ENCODE measurements at places on chromosomes 13 and 19.

GRCh38 chr19:44552324-44552723, 22.8 kb upstream of the CEACAM20 start:
- no peak for DNase-seq

DNA sequence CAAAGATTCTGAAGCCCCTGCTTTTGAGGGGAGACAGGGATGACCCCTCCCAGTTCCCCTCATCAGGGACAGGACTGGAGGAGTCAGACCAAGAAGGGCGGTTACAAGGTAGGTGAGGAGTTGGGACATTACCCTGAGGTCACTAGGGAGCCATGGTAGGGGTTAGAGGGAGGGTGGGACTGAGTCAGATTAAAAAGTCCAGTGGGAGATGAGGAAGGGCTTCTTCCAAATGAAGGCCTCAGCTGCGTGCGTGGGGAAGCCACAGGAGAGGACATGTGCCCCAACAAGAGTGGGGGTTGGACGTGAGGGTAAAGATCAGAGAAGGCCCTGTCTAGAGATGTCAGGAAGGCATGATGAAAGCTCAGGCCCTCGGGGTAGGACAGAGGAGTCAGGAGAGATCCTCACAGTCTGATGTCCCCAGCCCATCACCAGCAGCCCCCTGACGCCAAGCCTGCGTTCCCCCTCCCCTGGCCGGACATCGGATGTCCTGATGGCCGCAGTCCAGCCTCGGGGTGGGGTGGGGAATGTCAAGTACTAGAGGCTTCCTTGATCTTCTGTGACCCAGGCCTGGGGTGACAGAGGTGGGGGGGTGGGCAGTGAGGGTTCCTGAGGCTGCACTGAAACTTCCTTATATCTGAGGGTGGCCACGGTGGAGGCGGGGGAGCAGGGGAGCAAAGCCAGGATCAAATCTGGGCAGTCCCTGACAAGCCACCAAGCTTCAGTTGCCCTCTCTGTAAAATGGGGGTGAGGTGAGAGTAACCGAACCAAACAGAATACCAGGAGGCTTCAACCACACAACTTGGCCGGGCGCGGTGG, 6.5 kb upstream of the MFSD12 start:
- no peak for DNase-seq

GRCh38 chr19:35787227-35787799, 11.9 kb downstream of the ARHGAP33 start:
- DNase-seq: no peak

DNA sequence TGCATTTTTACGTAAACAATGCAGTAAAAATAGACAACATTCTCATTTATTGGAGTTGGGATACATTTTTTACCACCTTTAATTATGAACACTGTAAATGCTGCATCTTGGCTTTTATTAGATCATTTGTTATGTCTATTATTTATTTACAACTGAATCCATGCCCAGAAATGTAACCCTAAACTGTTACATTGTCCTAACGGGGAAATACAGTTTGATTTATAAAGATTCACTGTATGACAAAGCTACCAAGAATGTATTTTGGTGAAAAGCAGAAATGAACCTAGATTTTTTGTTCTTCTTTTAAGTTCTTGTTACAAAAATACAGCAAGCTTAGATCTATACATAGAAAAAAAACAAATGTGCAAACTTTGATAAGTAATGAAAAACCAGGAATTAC, 1.1 kb downstream of the METTL21C start:
- DNase-seq: no peak

DNA sequence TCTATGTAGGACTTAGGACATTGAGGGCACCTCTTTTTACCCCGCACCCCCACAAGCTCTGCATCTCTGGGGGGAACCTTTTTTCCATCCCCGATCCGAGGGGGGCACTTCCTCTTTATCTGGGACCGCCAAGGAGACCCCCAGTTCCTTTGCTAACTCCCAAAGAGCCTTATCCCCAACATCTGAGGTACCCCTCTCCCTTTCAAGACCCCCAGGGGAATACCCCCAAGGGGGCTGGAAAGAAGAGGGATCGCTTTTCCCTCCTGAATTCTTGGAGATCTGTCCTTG, 1.1 kb downstream of the TNFSF9 start:
- no peak for DNase-seq

DNA sequence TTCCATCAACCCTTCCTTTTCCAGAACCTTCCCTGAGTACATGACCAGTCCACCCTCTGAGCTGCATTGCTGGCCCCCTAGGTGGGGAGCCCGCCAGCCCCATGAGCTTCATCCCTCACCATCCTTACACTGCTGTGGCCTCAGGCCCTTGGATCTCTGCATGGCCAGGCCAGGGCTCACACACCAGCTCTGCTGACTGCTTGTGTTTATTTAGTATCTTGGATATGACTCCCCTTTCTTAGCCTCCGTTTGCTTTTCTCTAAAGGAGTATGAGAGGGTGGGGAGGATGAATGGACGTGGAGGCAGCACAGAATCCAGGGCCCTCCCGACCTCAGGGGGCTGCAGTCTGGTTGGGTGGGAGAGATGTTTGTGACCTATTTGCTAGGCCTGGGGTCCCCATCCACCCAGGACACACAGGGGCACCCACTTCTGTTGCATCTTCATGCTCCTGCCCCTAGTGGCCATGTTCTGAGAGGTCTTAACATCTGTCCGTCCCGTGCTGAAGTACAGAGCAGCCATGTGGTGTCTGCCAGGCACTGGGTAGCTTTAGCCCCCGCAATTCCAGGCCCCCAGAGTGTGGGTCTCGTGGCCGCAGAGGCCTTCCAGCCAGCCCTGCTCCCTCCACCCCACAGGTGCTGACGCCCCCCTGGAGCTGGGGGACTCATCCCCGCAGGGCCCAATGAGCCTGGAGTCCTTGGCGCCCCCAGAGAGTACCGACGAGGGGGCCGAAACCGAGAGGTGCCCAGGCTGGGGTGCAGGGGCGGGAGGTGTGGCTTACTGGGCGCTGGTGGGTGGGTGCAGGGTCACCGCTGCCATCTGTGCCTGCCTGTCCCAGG, 13.0 kb downstream of the ARHGEF1 start:
- DNase-seq: no peak

DNA sequence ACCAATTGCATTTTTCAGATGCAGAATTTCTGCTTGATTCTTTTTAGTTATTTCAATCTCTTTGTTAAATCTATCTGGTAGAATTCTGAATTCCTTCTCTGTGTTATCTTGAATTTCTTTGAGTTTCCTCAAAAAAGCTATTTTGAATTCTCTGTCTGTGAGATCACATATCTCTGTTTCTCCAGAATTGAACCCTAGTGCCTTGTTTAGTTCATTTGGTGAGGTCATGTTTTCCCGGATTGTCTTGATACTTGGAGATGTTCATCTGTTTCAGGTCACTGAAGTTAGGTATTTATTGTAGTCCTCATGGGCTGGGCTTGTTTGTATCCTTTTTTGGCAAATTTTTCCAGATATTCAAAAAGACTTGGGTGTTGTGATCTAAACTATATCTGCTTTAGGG, 202.9 kb upstream of the SERP2 start:
- no peak for DNase-seq

DNA sequence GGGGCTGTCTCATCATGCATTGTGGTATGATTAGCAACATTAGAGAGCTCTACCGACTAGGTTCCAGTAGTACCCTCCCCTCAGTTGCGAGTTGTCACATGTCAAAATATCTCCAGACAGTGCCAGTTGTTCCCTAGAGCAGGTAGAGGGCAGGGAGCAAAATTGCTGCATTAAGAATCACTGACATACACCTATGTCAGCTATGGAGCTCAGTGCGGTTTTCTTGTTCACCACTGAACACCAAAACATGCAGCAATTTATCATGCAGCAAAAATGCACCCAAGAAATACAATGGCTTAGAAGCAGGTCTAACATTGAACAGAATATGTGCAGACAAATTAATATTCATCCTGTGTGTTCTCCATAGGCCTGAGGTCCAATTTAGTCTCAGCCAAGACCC, 186.9 kb upstream of the STARD13 start:
- DNase-seq: no peak

DNA sequence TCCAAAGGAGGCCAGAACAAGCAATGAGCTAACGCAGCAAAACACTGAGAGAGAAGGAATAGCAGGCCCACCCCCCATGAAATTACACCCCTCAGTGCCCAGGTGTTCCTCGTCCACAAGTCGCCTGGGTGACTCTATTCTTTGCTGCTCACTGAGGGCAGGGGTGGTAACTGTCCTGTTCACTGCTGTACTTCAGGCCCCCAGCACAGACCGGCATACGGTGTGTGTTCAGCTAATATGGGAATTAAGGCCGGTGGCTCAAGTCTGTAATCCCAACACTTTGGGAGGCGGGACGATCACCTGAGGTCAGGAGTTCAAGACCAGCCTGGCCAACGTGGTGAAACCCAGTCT, 31.9 kb downstream of the DHRS12 start:
- DNase-seq: no peak

GRCh38 chr13:114024603-114025404, 50.9 kb upstream of the C13orf46 start:
- DNase-seq: no peak

GRCh38 chr13:57635541-57636085, 4.1 kb downstream of the PCDH17 start:
- DNase-seq: no peak

DNA sequence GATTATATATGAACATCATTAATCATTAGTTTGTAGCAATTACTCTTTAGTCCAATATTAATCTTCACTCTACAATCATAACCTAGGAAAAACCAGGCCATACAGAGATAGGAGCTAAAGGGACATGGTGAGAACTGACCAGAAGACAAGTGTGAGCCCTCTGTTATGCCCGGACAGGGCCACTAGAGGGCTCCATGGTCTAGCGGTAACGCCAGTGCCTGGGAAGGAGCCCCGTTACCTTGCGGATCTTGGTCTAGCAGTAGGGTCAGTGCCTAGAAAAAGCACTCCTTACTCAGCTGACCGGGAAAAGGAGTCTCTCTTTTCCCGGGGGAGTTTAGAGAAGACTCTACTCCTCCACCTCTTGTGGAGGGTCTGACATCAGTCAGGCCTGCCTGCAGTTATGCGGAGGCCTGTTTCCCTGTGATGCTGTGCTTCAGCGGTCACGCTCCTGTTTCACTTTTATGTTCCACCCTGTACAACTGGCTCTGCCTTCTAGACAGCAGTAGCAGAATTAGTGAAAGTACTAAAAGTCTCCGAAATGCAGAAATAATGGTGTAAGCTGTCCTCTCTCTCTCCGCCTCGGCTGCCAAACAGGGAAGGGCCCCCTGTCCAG, 13.8 kb downstream of the OR7D4 start:
- peak; percentile 33 for DNase-seq

DNA sequence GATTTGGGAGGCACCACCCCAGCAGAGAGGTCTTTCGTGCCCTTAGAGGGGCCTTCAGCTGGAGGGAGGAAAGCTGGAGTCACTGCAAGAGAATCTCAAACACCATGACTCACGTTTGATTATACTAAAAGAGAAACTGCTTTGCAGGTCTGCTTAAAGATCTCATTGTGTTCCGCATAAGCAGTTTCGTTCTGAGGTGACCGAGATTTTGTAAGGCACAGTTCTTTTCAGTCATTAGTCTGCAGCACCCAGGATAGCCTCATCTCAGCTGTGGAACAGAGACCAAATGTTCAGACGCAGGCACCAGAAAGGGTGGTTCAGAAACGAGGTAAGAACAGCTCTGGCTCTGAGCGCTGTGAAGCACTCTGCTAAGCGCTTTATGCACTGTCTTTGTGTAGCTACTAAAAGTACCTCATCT, 71.2 kb upstream of the GTF3A start:
- DNase-seq: no peak

DNA sequence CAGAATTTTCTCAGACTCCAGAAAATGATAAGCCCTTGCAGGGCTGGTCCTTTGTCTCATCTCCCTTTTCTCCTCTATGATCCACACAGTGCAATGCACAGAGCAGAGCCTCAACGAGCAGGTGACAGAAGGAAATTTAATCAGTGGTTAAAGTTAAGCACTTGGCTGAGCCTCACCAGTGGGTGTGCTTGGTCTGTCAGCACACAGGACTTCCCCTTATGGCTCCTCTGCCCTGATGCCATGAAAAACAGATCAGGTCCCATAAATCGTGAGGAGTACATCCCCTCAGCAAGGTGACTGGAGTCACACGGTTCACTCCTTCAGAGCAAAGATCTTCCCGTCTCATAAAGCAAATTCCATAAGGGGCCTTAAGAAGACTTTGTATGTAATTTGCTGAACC, 818.2 kb downstream of the UQCRFS1 start:
- no peak for DNase-seq

DNA sequence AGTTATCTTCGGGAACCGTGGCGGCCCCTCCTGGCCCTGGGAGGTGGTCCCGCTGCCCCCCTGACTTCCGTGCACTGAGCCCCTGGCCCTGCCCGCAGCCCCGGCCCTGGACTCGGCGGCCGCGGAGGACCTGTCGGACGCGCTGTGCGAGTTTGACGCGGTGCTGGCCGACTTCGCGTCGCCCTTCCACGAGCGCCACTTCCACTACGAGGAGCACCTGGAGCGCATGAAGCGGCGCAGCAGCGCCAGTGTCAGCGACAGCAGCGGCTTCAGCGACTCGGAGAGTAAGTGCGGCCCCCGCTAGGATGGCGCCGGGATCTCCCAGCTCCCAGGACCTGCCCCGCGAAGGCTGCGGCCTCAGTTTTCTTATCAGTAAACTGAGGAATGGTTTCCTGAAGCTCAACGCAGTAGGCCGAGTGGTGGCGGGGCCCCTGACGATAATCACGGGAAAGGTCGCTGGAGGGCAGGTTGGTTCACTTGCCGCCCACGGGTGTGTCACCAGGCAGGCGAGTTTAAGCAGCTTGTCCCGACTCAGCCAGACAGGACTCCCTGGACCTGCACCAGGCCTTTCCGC, 924 bp downstream of the RGCC start:
- peak; percentile 34 for DNase-seq

GRCh38 chr13:74931698-74932433, 550.1 kb downstream of the TBC1D4 start:
- no peak for DNase-seq

DNA sequence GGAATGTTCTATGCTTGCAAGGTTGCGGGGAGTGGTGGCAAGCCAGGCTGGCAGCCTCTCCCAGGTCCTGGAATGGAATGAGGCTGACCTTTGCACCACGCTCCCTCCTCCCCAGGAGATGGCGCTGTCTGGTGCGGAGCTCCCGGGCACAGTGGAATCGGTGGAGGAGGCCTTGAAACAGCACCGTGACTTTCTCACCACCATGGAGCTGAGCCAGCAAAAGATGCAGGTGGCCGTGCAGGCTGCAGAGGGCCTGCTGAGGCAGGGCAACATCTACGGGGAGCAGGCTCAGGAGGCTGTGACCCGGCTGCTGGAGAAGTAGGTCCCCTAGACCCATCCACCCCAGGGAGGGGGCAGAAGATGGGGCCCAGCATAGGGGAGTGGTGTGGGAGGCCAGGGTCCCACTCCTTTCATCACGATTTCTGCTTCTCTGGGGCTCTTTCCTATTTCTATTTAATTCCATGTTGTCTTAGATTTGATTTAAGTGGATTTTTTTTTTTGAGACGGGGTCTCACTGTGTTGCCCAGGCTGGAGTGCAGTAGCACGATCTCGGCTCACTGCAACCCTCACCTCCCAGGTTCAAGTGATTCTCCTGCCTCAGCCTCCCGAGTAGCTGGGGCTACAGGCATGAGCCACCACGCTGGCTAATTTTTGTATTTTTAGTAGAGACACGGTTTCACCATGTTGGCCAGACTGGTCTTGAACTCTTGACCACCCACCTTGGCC, 53.2 kb upstream of the SHKBP1 start:
- no peak for DNase-seq
